Fibroblast of lung (primary cell): ENCODE measurements at places on chromosomes 1 and 21. TPM values are rescaled to one million over a fixed set of nuclear protein-coding genes. Genes with fewer than 3 reads are reported as not detected.

CRNN gene
- total RNA-seq: not detected in 2 replicates

GRCh38 chr1:94084085-94084484 lies 36.9 kb downstream of the ABCA4 start:
- no peak overlapping the region for H3K4me3 ChIP-seq
- H3K27ac ChIP-seq: no peak overlapping the region
- DNase-seq: no peak

DNA sequence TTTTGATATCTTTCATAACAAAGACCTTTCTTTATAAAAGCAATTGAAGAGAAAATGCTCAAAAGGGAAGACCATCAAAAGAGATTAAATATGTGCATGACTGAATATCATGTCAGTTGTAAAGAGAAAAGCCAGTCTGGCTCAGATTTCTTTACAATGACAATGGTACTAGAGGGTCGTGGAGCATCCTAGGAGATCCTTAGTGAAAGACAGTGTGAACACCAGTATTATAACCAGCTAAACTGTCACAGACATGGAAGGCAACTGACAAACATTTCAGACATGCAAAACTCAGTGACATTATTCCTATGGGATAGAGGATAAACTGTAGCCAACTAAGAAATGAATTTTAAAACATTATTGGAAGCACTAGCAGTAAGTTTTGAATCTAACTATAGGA lies 27.1 kb upstream of the ADARB1 start:
- H3K27ac ChIP-seq: no peak overlapping the region
- peaks cover 3% of the 10 kb centered on the region for H3K27me3 ChIP-seq
- H3K4me1 ChIP-seq: peaks cover 11% of the 10 kb centered on the region
- no peak for DNase-seq
- H3K4me3 ChIP-seq: no peak overlapping the region

GRCh38 chr1:77553568-77554291 lies 128.7 kb downstream of the ZZZ3 start:
- H3K27ac ChIP-seq: no peak overlapping the region
- no peaks in the 10 kb centered on the region for H3K27me3 ChIP-seq
- no peaks in the 10 kb centered on the region for H3K36me3 ChIP-seq
- DNase-seq: no peak
- H3K4me3 ChIP-seq: no peak overlapping the region

DNA sequence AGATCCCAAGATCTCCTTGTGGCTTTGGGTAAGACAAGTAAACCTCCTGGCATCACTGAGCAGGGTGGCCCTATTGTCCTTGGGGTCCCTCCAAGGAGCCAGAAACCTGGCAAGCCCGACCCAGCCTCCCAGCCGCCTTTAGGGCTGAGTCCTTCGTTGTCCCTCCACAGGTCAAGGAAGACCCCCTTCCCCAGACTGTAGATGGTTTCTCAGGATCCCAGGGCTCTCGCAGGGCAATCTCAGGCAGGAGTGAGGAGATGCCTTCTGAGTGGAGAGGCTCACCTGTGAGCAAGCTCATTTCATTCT lies 71.6 kb upstream of the CSF3R start:
- H3K27me3 ChIP-seq: peaks cover 4% of the 10 kb centered on the region
- DNase-seq: no peak
- H3K27ac ChIP-seq: no peak overlapping the region
- H3K4me1 ChIP-seq: no peaks in the 10 kb centered on the region
- H3K4me3 ChIP-seq: no peak overlapping the region
- H3K36me3 ChIP-seq: no peaks in the 10 kb centered on the region
